ENCODE measurements at places on chromosomes 7 and 10.
A peak's percentile ranks its signal among the peaks of the same experiment; 100 is the strongest.

DNA sequence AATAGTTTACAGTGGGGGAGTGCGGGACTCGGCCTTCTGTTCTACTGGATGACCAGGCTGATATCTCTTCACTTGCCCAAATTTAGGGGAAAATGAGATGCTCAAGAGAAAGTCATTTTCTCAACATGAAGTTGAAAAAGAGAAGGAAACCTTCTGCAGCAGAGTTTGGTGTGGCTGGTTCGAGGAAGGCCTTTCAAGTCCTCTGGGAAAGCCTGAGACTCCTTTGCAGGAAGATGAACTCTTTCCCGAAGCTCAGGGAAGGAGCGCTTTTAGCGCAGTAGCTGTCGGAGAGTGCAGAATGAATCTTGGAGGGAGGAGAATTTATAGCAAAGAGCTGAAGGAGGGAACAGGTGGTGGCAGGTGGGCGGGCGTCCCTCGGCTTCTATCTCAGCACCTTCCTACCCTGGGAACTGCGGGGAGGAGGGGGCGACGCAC, at the start of gene ATOH7:
ATOH7 (minus strand) TSS at position 297 of the 435 bp plus-strand sequence. CDS start 436 bp downstream, outside the sequence.
- no peak for DNase-seq

- DNase-seq = peak; percentile 5
Measured at GRCh38 chr10:114458955-114459354, 54.7 kb upstream of the AFAP1L2 start.

DNA sequence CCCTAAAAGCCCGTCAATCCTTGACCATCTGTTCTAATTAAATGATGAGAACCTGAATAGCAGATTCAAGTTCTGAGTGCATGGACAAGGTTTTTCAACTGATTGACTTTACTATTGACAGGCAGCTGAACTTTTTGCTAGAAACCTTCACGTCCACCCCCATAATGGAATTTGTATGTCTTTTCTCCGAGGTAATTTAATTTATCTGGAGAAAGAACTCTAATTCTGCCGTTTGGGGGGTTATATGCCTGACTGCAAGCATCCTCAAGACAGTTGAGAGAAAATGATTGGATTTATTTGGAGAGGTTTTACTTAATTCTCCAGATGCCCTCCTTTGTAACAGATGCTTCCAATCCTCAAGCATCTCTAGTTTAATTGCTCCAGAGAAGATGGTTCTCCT, 1053.4 kb upstream of the AUTS2 start:
- DNase-seq = no peak

GRCh38 chr10:128476368-128476725, 350.1 kb upstream of the MKI67 start:
- no peak for DNase-seq

GRCh38 chr7:86411814-86412213, 231.9 kb upstream of the GRM3 start:
- no peak for DNase-seq

- no peak for DNase-seq
Measured at GRCh38 chr10:3552281-3552680, 232.7 kb downstream of the KLF6 start.

DNA sequence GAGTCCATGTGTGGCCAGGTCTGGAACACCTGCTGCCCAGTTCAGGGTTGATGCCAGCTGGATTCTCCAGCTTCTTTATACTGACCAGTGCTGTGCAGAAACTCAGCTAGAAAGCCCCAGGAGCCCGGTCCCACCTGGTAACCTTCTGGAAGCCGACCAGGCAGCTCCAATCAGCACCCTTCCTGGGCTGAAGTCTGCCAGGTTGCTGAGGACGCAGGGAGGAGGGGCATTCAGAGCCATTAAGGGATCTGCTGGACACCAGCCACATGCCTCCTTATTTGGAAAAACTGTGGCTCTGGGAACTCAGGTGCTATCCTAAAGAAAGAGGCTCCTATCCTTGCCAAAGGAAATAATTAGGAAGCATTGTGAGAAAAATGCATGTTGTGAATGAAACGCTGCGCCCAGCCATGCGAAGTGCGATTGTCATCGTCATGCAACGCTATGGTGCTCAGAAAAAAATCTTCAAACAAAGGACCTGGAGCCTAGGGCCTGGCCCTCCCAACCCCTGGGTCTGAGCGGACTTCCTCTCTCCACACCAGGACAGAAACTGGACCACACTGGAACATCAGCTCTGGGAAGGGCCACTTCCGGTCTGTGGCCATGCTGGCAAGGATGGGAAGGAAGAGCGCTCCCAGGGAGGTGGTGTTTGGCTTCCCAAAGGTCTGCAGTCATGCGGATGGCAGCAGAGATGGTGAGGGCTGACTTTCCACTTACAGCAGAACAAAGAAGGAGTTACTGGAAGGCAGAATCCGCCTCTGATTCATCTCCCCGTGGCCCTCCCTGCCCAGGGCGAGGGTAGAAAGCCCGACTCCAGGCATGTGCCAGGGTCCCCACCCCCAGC, 90.1 kb downstream of the FAM53B start:
- DNase-seq = no peak

- DNase-seq = no peak
Measured at GRCh38 chr7:110889335-110889734, 201.6 kb upstream of the LRRN3 start.

- DNase-seq = no peak
Measured at GRCh38 chr10:26219676-26220075, 3.1 kb downstream of the GAD2 start.

GRCh38 chr7:15245831-15246230, 316.0 kb downstream of the AGMO start:
- no peak for DNase-seq

- no peak for DNase-seq
Measured at GRCh38 chr7:114343949-114344708, 70.5 kb upstream of the FOXP2 start.

- DNase-seq = no peak
Measured at GRCh38 chr7:155454183-155455112, 3.5 kb upstream of the EN2 start.
